ENCODE measurements at places on chromosomes 11 and 22.

DNA sequence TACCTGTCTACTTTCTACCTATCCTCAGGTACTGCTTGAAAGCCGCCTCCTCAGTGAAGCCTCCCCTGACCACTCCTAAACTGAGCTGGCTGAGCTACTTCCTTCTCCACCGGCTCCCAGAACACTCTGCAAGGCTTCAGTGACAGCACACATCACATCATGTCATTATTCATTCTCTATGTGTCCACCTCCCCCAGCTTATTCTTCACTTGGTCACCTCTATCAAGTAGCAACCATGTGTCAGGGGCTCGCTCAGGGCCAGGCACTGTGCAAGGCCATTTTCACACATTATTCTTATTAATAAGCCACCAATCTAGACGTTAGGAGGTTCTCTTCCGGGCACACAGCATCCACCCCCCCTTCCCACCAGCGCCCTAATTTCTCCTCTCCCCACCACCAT lies 3.7 kb upstream of the ELFN2 start:
- DNase-seq = no peak

GRCh38 chr11:26332572-26332915 lies 614 bp downstream of the ANO3 start:
- DNase-seq = no peak

DNA sequence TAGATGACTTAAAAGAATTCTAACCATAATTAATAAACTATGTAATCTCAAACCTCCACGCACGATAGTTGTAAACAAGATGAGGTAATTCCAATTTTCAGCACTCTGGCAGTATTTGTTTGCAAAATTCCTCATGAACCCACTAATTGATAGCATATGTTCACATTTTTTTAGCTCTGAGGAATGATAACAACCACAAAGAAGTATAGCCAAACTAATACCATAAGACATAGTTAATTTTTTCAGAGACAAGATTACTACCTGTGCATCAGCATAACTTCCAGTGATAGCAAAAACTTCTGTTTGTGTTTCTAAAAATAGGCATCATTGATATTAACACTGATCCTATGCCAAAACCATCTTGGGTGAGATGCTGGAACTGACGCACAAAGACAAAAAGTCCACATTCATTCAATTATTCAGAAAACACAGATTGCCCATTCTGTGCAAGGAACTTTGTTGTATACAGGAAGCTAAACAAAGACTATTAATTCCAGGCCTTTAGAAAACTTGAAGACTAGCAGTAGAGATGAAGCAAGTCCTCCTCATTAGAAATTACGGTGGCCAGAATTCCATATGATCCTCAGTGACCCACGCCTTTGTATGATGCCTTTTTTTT lies 57.7 kb downstream of the PDGFD start:
- no peak for DNase-seq

GRCh38 chr11:44357711-44358110 lies 47.8 kb upstream of the ALX4 start:
- no peak for DNase-seq

DNA sequence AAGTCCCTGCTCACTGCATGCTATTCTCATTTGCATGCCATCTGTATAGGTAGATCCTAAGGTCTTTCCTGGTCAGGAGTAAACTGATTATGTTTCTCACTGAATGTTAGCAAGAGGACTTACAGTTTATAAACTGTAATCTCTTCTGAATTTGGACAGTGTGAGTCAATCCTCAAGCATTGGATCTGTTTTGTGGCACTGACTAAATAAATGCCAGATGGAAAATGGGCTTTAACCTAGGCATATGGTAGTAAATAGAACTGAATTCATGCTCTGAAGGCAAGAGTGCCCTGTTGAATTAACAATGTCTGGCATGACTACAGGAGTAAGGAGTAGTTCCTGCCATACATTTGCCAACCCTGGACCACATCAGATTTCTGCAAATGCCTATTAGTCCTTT lies 11.4 kb downstream of the FAM181B start:
- no peak for DNase-seq

DNA sequence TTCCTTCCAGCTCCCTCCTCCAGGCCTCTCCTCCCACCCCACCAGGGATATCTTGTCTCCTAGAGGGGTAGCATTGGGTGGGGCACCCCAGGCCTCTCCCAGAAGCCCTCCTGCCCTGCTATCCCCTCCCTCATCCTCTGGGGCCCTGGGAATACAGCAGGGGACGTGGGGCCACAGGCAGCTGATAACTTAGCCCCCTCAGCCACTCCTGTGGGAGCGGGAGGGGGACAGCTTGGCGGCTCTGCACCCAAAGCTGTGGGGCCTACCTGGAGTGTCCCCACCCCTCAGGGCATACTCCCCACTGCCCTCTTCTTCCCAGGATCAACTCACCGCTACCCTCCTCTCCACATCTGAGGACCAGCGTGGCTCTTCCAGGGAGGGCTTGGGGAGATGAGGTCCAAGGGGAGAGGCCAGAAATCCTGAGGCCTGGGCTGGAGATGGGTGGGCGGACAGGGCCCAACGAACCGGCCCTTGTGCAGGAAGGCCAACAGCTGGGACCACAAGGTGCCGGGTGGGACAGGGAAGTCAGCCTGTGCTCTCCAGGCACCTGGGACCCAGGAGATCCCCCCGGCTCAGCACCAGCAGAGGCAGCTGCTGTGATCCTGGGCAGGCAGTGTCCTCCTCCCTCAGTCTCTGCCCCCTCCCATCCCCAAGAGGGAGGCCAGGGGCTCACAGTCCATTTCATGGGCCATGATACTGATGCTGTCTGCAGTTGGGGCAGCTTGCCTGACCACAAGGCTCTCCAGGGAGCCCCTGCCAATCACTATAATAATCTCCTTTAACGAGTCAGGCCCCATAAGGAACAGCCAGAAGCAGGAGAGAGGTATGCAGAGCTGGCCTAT lies 23.2 kb downstream of the NEAT1 start:
- peak; percentile 35 for DNase-seq

DNA sequence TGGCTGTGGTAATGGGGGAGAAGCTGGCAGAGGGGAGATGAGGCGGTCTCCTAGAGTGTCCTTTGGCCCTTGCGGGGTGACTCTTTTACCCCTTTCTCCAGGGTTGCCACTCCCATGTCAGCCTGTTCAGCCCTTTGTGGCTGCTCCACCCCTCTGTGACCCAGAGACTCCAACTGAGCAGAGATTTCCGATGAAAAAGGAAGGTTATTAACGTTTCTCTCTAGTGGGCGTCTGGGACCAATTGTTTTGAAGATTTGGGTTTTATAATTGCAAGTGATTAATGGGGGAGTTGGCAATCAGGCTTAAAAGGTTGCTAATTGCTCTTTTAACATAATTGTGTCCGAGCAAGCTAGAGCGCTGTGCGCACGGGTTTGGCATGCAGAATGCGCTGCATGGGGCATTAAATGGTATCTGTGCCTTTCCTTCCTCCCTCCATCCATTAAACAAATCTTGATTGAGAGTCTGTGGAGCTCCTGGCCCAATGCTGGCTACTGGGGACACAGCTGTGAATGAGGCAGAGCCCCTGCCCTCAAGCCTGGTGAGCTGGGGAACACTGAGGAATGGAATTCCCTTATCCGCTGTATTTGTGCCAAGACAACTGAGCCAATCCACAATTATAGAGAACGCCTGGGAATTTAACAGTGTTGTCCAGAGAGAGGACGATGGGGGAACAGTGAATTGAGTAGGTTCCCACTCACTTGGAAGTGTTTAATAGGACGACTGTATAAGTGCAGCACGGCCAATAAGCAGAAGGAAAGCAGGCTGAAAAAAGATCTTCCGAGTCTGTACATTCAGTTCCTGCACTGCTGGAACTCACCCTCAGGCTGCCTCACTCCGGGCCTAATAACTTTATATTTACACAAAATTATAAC lies 295.9 kb downstream of the MIAT start:
- DNase-seq = no peak

DNA sequence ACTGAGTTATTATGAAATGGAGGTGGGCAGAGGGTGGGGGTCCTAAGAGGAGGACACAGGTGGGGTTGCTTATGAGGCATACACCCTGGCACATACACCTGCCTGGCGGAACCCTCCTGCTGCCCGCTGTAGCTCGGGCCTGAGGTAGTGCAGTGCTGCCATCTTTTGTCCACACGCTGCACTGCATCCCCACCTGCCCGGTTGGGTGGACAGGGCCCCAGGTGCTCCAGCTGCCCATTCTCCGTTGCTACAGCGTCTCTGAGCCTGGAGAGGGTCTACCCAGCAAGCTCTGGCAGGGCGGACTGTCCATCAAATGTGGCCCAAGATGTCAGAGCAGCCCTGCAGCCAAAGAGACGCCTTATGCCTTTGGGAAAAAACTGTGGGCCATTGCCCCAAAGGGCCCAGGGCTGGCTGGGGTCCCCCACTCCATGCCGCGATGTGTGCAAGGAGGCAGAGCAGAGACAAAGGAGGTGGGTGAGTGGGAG lies 131.2 kb downstream of the BUD13 start:
- peak; percentile 4 for DNase-seq

DNA sequence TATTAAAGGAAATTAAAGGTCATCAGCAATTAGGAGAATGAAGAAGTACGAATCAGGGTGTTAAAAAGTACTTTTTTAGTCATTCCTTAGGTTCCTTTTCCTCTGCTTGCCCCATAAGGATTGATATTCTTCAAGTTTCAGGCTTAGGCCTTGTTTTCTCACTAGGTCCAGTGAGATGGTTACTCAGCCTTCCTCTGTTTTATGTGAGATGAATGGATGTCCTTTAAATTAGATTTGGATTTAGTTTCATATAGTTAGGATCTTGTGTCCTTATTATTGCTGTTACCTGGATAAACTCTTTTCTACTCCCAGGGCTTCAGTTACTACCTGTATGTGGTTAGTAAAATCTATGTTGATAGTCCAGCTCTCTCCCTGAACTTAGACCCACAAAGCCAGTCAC lies 29.2 kb downstream of the FAR1 start:
- no peak for DNase-seq

DNA sequence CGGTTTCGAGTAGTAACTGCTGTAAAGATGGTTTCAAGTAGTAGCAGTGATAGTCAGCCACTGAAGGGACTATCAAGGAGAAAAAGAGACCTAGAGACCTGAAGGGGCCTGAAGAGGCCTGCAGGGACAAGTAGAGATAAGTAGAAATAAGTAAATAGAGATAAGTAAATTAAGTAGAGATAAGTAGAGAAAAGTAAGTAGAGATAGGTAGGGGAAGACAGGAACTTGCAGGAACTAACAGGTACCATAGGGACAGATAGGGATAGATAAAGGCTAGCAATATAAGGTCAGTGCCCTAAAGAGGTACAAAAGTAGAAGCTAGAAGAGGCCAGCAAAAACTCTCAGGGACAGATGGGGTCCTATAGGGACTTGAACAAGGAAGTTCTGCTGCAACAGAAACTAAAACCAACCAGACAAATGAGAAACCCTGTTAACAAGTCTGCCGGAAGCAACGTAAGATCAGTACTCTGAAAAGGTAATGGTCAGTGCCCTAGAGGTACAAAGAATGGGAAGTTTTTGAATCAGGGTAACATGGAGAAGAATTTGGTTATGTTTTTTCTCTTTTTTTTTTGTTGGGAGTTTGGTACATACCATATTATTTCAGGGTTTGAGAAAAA lies 9.6 kb upstream of the SC5D start:
- no peak for DNase-seq

- no peak for DNase-seq
Measured at GRCh38 chr11:126564566-126564965, 209.1 kb downstream of the ST3GAL4 start.

DNA sequence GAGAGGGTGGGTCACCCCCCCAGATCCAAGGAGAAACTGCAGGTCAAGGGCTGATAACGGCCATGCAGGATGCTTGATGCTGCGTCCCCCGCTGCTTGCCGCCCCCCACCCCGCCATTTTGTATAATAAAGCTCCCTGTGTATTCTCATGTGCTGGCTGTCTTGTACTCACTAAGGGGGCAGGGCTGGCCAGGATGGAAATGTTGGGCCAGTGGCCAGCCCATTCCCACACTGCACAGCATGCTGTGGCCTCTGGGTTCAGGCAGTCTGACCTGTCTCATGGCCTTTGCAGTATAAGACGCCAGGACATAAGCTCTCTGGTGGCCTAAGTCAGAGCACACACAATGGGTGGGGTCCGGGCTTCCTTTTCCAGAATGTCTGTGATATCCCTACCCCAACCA lies 421 bp upstream of the PRR33 start:
- no peak for DNase-seq

GRCh38 chr11:95283650-95284049 lies 52.6 kb upstream of the SESN3 start:
- no peak for DNase-seq

GRCh38 chr11:86722006-86722405 lies 49.6 kb upstream of the ME3 start:
- DNase-seq = no peak

DNA sequence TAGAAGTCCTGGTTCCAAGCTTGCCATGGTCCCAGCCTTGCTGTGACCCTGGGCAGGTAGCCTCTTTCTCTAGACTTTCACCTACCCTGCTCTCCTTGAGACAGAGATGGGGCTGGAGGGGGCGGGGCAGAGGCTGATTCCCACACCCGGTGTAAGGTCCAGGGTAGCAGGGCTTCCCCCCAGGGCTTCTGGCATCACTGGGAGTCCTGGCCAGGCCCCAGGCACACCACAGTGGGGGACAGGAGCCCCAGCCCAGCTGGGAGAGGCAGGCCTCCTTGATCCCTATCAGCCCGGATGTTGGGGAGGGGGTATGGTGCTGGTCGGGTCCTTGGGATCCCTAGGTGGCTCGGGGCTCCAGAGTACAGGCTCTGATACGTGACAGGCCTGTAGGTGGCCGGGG lies 1.7 kb upstream of the NUDT8 start:
- no peak for DNase-seq

GRCh38 chr11:128908391-128909246 lies 17.5 kb downstream of the KCNJ5 start:
- DNase-seq = no peak

DNA sequence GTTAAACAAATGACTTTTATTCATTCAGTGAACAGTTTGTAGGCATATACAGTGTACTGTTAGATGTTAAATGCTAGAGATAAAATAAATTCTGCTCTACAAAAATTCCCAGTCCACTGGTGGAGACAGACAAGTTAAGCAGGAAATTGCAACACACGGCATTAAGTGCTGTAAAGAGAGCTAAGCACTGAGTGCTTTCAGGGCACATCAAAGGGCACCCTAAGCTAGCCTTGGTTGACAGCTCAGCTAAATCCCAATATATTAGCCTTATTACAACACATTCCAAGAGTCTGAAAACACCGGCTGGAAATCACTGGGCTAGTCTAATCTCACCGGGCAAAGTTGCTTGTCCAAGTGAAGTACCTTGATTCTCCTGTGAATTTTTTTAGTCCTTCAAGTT lies 55.1 kb downstream of the NOX4 start:
- no peak for DNase-seq

DNA sequence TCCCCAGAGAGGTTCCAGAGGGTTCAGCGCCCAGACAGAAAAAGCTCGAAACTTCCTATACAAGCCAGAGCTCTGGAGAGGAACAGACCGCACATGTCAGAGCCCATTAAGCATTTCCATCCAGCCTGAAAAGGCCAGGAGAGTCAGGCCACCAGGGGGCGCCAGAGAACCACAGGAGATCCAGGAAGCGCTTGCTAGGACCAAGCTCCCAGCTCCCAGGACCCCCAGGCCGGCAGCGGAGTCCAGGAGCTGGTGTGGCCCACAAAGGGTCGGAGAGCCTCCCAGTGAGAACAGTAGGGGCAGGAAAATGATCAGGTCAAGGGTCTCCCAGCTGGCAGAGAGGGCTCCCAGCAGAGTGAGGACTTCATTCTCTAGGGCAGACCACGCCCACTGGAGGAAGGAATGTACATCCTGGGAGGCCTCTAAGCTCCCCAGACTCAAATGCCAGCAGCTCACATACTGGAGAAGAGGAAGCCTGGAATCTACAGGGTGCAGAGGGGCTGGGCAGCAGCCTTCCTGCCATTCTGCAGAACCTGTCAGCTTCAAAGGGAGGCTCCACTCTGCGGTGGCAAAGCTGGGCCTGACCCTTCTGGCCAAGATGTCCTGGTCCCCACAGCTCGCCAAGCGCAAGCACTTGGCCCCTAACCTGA lies 2.1 kb upstream of the MEI1 start:
- peak; percentile 87 for DNase-seq

GRCh38 chr11:78489184-78489583 lies 71.6 kb upstream of the GAB2 start:
- DNase-seq = no peak

Data from CD4-positive, alpha-beta T cell treated with Interleukin-12 subunit alpha and Interleukin-12 subunit beta, for 1 hour (primary cell).